ENCODE measurements at places on chromosomes 12 and 14. TPM values are rescaled to one million over a fixed set of nuclear protein-coding genes. Genes with fewer than 3 reads are reported as not detected.

GRCh38 chr14:98819867-98820206, 452.2 kb downstream of the BCL11B start:
- no peak for DNase-seq

Gene SELPLG
- 10.9 TPM for total RNA-seq

Gene CLEC9A
- not detected for total RNA-seq

DNA sequence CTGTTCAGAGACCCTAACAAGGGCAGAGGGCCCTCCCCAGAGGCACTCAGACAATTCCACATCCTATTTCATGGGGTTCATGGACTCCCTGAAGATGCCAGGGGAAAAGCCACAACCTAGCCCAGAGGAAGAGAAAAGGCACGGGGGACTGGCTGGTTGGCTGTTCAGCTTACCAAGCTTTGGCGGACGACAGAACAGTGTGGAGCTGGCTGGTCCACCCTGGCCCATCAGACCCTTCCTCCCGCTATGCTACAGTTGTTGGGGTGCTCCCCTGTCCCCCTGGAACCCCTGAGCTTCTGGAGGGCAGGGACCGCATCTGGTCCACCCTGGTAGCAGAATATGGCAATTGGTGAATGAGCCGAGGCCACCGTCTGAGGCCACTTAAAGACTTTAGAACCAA, 6.3 kb downstream of the TESC start:
- no peak for DNase-seq

Gene CAPZA3
- total RNA-seq, result not detected

GRCh38 chr12:102675672-102676071, 195.3 kb upstream of the IGF1 start:
- no peak for DNase-seq

- DNase-seq, result no peak
These were observed 751 bp upstream of the GPRC5A start for GRCh38 chr12:12890543-12891079.

GRCh38 chr12:44154128-44154527, 318.2 kb downstream of the TMEM117 start:
- no peak for DNase-seq

Gene MGP
- total RNA-seq, result 474 TPM

DNA sequence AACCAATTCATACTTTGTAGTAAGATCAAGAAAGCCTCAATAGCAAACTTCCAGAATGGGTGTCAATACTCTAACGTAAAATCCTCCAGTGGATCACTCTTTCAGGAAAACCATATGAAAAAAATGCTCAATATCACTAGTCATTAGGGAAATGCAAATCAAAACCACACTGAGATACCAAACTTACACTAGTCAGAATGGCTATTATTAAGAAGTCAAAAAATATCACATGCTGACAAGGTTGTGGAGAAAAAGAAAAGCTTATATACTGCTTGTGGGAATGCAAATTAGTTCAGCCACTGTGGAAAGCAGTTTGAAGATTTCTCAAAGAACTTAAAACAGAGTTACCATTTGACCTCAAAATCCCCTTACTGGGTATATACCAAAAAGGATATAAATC, 49.5 kb upstream of the ATXN7L3B start:
- no peak for DNase-seq

DNA sequence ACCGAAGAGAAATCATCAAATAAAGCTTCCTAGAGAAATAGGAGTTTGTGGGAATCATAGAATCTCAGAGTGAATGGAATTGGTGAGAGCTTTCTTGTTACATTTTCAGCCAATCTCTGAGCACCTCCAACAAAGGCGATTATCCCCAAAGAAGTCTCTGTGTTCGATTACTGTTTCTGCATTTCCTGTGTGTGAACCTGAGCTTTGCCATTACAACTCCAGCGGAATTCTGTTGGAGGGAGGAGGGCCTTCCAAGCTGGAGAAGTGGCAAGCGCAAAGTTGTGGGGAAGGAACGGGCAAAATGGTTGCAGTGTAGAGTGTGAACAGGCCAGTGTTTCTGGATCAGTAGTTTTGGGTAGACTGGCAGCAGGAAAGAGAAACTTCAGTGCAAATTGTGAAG, 23.1 kb downstream of the TMEM117 start:
- DNase-seq, result no peak

DNA sequence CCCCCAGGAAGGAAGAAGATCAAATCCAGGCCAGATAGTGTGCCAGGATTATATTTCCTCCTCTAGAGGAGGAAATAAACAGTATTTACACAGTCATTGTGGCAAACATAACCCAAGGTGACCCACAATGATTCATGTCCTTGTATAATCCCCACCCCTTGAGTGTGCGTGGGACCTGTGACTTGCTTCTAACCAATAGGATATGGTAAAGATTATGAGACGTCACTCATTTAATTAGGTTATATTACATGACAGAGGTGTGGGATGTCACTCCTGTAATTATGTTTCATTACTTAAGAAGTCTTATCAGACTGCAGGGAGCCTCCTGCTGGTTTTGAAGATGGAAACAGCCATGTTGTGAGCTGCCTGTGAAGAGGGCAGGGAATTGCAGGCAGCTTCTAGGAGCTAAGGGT, 12.2 kb upstream of the CATSPERB start:
- no peak for DNase-seq

DNA sequence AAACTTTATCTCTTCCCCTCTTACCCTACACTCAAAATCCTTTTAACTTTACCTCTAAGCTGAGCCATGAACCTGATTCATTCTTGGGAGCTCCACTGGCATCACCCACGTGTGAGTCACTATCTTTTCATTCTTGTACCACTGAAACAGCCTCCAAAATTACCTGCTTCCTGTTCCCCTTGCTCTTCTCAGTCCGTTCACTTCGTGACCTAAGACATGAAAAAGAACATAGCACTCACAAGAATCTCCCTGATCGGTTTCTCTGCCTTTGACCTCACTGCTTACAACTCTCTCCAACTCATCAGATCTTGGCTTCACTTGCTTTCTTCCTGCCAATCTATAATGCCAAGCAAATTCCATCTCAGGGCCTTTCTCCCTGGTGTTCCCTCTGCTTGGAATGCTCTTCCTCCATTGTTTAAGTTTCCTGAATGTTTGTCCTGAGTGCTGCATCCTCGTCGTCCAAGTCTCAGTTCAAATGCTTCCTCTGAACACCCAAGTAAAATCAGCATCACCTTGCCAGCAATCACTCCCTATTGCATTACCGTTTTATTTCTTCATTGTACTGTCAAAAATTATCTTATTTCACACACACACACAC, 9.2 kb downstream of the GLIPR1 start:
- no peak for DNase-seq

Gene OR6C76
- total RNA-seq, result not detected

Gene AKAP3
- 0.63 TPM for total RNA-seq

Gene FRMD6
- total RNA-seq, result 48.1 TPM

Gene TBX3
- 12.7 TPM for total RNA-seq

GRCh38 chr12:100493396-100494012, 19.8 kb downstream of the NR1H4 start:
- no peak for DNase-seq

DNA sequence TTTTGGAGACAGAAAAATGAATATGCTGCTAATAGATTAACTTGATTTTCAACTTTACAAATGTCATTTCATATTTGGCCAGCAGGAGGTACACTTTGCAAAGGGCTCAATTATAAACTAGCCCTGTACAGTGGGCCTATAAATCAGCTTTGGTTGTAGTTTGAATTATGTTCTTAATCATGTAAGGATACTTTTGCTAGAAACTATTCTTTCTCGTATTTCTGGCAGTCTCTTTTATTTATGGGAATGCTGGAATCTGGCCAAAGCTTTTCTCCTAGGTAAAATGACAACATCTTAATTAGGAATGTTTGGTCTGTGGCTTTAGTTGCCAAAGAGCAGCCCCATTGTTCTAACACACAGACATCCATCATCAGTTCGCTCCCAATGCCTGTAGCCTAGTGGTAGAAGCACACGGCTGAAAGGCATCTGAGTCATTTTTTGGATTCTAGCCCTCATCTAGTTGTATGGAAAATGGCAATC, 1322.3 kb upstream of the SEL1L start:
- DNase-seq, result no peak

Gene SERPINA5
- total RNA-seq, result 28.0 TPM

Gene TAS2R19
- total RNA-seq, result 14.9 TPM

DNA sequence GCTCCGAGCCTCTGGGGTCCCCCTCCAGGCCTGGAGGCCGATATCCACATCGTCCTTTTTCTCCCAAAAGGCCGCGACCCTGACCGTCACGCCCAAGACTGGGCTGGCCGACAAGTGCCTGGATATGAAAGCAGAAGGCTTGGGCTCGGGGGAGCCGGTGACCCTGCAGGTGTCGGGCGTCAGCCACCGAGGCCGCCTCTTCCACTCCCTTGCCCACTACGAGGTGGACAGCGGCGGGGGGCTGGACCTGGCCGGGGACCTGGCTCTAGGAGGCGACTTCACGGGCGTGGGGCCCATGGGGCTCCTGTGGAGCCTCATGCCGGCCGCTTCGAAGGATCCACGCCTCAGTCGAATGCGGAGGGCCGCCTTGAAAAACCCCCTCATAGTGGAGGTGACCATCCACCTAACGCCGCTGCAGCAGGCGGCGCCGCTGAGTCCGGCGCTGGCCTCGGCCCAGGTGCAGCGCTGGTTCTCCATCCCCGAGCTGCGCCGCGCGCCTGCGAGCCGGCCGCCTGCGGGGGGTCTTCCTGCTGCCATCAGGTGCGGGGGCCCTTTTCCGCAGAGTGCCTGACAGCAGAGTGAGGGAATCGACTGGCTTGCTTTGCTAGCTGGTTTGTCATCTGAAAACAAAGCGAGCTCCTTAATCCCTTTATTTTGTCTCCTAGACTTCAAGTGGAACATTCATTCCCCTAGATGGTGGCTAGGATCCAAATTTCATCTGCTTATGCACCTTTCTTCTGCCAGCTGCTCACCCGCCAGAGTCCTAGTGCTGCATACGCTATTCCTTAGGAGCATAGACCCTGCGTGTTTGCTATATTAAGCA, 10.6 kb upstream of the DNAL1 start:
- no peak for DNase-seq

DNA sequence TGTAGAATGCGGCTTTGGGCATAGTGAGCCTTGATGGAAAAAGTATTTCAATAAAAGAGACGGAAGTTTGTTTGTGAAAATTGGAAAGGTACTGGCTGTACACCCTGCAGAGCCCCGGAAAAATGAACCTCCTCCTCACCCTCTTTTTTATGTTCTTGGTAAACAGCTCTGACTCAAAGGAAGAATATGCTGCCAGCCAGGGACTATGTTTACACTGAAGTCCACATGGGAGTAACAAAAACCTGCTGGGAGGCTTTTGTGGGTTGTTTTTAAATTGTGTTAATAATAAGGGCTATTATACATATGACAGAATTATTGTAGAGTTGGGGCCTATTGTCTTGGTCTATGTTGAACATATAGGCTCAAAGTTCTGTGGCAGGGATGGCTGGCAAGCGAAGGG, 70.7 kb downstream of the TTC8 start:
- no peak for DNase-seq
